ENCODE measurements at places on chromosomes 13 and 19.

DNA sequence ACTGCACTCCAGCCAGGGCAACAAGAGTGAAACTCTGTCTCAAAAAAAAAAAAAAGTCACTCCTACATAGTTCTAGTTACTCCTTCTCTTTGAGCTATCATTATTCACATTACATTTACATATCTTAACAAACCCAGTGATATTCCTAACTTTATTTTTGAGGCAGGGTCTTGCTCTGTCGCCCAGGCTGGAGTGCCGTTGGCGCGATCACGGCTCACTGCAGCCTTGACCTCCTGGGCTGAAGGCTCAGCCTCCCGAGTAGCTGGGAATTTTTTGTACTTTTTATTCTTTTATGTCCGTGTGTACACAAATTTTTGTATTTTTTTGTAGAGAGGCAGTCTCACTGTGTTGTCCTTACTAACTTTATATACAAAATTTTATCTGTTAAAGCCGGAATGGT lies 587 bp upstream of the RPS15 start:
- DNase-seq: no peak

DNA sequence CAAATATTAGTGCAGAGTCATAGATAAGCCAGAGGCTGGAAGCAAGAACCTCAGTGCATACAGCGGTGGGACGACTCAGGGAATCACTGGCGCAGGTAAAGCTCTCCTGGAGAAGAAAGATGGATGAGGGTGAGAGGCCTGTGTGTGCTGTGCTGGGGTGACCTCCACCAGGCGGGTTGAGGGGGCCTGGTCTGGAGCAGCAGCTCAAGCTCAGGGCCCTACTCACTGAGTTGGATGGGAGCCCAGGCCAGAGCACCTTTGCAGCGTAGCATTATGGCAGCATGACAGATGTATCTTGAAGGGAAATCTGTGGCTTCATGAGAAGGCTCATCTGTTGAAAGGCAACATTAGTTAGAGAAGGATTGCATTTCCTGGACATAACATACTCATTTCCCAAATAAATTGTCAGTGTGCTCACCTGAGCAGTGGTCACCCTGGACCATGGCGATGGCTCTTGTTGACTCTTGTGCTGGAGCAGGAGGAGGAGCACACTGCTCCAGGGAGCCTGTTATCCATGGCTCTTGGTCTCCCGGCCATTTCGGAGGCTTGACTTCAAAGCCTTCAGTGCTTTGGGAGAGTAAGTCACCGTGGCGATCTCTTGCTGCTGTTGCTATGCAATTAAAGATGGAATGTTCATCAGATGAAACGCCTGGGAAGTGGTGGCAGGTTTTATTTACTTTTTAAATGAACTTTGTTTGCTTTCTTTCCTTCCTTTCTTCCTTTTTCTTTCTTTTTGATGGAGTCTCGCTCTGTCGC lies 25.0 kb downstream of the HNRNPM start:
- DNase-seq: no peak

DNA sequence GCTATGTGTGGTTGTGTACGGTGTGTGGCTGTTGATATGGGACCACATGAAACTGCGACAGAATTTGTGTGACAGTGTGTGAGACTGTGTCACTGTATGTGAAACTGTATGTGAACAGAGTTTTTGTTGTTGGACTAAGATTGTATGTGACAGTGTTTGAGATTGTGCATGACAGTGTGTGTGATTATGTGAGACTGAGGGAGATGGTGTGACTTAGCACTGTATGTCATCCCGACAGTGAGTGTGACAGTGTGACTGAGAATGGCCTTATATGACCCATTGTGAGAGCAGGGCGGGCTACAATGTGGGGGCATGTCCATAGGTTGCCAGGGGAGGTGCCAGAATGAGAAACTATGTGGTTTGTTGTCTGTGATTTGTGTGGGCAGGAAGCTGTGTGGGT lies 930 bp downstream of the ZNF583 start:
- no peak for DNase-seq

GRCh38 chr13:33017323-33017929 lies 1.2 kb downstream of the KL start:
- no peak for DNase-seq

DNA sequence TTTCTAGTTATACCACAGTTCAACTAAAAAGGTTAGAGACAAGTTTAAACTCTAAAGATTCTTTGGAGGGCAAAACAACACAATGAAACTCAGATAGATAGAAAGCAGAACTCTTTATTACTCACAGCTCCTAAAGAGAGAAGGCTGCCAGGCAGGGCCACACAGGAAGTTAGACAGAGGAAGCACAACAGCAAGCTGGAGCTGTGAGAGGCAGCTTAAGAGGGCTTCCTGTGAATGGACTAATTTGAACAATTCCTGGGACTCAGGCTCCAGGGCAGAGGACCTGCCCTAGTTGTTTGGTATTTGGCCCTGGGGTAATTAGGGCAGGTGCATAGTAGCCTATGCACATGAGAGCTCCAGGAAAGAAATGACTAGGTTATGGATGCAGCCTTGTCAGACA lies 803.6 kb downstream of the DIAPH3 start:
- DNase-seq: no peak

- DNase-seq: no peak
Measured at GRCh38 chr19:50362030-50362412, 3.4 kb downstream of the NAPSA start.

DNA sequence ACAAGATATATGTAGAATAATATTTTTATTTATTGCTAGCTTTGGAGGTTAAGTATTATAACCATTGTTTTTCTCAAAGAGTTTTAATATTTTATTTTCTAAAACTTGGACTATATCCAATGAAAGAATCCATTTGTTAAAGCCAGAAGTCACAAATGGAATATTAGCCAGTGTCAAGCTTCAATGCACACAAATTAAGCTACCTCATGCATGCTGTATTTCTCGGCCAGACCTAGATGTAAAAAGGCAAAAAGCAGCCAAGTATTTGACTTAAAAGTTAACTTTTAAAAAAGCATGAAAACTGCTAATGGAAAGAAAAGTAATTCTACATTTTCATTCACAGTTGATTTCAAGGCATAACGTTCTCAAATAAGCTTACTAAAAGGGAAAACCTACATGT lies 160.0 kb upstream of the ATXN8OS start:
- DNase-seq: no peak

DNA sequence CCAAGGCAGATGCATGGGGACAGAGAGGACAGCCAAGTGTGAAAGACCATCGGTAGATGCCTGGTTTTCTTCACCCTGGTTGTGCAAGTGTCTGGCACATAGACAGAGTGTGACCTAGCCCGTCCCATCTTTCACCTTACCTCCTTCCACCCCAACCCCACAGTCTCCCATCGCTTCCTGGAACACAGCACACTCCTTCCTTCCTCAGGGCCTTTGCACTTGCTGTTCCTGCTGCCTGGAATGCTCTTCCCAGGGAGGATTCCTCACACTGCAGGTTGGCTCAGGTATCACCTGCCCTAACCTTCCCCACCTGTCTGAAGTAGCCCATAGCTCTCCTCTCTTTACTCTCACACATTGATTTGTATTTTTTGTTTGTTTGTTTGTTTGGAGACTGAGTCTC lies 3.0 kb downstream of the FIZ1 start:
- DNase-seq: no peak

DNA sequence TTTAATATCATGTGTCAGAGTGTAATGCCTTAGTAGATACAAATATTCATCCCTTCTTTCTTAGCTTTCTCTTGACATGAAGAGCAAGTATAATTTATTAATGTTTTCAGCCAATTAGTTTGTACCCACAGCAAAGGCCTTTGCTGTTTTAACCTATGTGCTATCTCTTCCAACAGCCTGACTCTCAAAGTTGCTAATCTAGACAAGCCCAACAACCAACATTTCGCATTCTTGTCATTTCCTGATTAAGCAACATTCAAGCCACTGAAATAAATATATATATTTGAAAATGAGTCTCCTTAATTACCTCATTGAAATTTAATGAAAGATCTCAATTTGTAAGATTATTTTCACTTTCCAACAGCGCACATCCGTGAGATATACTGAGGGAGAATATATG lies 18.5 kb downstream of the EPSTI1 start:
- DNase-seq: no peak

DNA sequence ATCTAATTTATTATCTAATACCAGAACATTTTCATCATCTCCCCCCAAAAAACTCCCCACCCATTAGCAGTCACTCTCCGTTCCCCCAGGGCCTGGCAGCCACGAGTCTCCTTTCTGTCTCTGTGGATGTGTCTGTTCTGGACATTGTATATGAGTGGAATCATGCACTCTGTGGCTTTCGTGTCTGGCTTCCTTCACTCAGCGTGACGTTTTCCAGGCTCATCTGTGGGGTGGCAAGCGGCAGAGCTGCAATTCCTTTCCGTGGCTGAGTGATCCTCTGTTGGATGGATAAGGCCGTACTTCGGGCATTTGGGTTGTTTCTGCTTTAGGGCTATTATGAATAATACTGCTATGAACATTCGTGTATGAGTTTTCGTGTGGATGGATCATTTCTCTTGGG lies 3.1 kb downstream of the AP2S1 start:
- no peak for DNase-seq

DNA sequence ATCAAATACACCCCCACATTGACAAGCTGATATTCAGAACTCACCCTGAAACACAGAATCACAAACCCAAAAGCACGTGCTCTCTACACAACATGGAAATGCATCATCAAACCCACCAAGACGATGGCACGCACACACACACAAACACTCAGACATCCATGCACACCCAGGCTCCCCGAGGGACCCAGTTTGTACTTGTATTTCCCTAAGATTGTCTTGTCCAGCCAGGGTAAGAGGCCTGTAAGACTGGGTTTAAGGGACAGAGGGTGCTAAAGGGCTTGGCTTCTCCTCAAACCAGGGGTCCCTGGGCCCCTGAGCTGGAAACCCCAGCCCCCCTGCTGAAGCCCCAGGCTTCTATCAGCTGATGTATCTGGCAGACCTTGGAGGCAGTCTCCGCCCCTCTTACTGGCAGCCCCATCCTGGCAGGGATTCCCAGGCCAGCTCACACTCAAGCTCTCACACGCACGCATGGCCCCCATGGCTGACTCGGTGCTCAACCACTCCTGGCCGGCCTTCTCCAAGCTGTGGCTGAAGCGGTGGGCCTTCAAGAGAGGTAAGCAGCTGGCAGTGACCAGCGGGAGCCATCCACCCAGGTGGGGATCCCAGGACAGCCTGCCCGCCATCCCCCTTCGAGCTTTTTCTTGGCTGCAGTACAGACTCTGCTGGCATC lies 6.5 kb downstream of the ARHGEF18 start:
- no peak for DNase-seq

GRCh38 chr19:32581705-32582179 lies 752 bp downstream of the PDCD5 start:
- DNase-seq: no peak

GRCh38 chr19:21587117-21587461 lies 81.7 kb downstream of the ZNF429 start:
- DNase-seq: no peak

DNA sequence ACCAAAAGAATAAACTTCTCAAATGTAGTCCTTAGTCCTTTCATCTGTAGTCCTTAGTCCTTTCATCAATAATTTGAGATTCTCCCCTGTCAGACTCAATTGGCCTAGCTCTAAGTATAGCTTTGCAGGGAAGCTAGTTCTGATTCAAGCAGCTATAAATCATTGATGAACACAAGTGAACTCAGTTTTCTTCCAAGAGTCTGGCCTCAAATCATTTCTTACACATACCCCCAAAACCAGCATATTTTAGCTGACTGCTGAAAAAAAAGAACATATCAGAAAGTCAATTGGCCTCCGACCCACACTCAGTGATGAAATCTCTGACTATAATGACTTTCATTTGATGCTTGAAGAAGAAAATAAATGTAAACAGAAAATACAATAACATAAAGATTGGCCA lies 64.9 kb downstream of the TNFSF11 start:
- DNase-seq: no peak

DNA sequence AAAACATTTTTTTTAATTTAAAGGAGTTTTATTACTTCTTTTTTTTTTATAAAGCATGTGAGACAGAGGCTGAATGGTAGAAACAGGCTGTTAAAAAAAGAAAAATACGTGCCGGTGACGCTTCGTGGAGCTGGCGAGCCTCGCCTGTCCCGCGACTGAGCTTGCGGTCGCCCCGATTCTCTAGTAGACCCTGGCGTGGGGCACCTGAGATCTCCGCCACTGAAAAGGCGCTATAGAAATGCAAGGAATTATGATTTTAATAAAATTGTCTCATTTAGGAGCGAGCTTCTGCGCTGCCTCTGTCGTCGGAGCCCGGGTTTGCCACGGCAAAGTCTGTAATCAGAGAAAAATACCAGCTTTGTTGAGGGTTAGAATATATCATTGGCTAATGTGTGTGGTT lies 18.4 kb downstream of the NFIX start:
- DNase-seq: no peak

GRCh38 chr19:35213663-35214632 lies 14.6 kb downstream of the FAM187B start:
- peak; percentile 62 for DNase-seq

- no peak for DNase-seq
Measured at GRCh38 chr19:3153286-3154230, 17.7 kb downstream of the GNA15 start.

- DNase-seq: no peak
Measured at GRCh38 chr19:14673088-14673487, 1.6 kb downstream of the ADGRE3 start.

GRCh38 chr19:4575267-4576015 lies 16.0 kb upstream of the SEMA6B start:
- DNase-seq: no peak

DNA sequence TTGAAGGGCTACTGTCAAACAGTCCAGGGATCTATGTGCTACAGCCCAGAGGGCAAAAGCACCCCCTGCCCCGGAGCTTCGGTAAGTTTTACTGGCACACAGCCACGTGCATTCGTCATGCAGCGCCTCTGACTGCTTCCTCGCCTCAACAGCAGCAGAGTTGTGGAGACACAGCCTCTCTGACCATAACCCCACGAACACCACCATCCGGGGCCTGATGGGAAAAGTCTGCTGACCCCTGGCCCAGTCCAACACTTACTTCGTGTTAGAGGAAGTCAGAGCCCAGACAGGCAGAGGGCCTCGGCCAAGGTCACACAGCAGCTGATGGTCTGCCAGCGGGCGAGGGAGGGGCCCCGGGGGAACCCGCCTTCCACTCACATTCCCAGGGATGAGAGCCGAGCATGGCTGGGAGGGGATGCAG lies 5.1 kb downstream of the CBARP start:
- DNase-seq: no peak

DNA sequence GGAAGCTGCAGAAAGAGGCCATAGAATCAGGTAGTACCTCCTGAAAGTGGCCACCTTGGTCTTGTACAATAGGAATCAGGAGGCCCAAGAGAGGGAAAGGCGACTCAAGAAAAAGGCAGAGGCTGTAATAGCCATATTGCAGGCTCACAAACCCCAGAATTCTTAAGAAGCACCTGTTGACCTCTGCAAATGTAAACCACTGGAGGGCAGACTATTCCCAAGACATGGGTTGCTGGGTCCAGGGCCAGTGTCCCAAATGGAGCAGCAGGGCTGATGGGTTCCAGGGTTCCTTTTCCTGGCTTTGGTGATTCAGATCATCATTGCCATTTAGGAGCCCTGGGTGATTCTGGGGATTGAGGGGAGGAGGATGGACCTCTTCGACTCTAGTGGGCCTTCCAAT lies 167.6 kb downstream of the B3GLCT start:
- DNase-seq: no peak
